Naive B cell (primary cell): ENCODE measurements at places on chromosomes 1 and 21. TPM values are rescaled to one million over a fixed set of nuclear protein-coding genes. Genes with fewer than 3 reads are reported as not detected.

DNA sequence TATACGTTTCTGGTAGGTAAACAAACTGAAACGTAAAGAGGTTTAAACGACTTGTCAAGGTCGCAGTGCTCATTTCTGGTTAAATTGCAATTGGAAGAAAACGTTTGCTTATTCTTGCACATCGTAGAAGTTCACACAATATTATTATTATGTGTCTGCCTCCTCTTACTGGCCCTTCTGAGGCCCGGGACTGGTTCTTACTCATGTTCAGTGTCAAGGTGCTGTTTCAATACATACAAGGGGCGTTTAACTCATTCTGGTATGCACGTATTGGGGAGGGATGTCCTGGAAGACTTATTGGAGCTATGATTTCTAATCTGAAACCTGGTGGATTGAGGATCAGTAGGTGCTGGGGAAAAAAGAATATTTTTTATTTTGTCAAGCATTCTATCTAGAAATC is 932 bp downstream of the RPF1 start:
- H3K36me3 ChIP-seq: peaks cover 25% of the 10 kb centered on the region

Gene FAM110D
- polyA plus RNA-seq: not detected

Gene RGS16
- 8.9 TPM for polyA plus RNA-seq

- H3K4me1 ChIP-seq: no peaks in the 10 kb centered on the region
- no peaks in the 10 kb centered on the region for H3K36me3 ChIP-seq
- DNase-seq: no peak
- H3K27ac ChIP-seq: no peak overlapping the region
- H3K27me3 ChIP-seq: peaks cover 7% of the 10 kb centered on the region
These were observed 132.4 kb upstream of the KLHDC7A start for GRCh38 chr1:18348354-18348753.

GRCh38 chr1:22711591-22712501 is 1.2 kb downstream of the EPHB2 start:
- no peaks in the 10 kb centered on the region for H3K36me3 ChIP-seq
- H3K4me3 ChIP-seq: peak overlapping the region; percentile 42
- no peak for DNase-seq
- no peaks in the 10 kb centered on the region for H3K4me1 ChIP-seq

DNA sequence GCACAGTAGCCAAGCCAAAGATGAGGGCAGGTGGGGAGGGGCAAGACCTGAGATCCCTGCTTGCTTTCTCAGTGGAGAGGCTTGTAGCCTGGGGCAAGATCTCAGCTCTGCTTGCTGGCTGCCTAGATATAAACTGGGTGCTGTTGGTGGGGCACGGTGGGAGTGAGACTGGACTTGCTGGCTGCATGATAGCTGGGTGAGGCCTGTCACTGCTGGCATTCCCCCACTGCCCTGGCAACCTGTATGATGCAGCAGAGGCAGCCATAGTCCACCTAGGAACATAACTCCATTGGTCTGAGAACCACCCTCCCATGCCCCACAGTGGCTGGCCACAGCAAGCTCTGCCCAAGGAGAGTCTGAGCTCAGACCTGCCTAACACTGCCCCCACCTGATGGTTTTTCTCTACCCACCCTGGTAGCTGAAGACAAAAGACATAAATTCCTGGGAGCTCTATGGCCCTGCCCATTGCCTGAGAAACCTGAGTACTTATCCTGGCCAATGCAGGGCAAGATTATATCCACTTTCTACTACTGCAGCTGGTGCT is 261.9 kb upstream of the DEPDC1 start:
- H3K36me3 ChIP-seq: no peaks in the 10 kb centered on the region
- DNase-seq: no peak
- no peak overlapping the region for H3K4me3 ChIP-seq

DNA sequence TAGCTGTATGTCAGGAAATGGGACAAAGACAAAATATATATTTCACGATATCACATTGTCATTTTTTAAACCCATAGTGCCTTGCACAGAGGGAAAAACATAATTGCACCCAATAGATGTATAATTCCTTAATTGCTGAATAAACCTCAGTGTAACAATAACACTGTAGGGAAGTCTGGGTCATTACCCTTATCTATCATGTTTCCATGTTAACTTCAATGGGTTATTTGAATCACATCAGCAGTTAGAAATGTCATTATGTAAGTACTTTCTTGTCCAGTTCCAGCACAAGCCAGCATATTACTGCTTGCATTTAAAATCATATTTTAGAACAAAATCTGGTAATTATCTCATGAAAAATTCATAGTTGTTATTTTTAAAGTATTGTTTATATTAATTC is 222.7 kb downstream of the HMCN1 start:
- no peaks in the 10 kb centered on the region for H3K4me1 ChIP-seq
- no peak overlapping the region for H3K4me3 ChIP-seq
- DNase-seq: no peak
- H3K36me3 ChIP-seq: no peaks in the 10 kb centered on the region
- H3K27ac ChIP-seq: no peak overlapping the region

Gene LDLRAP1
- polyA plus RNA-seq: 20.0 TPM

Gene CITED4
- 2.2 TPM for polyA plus RNA-seq

DNA sequence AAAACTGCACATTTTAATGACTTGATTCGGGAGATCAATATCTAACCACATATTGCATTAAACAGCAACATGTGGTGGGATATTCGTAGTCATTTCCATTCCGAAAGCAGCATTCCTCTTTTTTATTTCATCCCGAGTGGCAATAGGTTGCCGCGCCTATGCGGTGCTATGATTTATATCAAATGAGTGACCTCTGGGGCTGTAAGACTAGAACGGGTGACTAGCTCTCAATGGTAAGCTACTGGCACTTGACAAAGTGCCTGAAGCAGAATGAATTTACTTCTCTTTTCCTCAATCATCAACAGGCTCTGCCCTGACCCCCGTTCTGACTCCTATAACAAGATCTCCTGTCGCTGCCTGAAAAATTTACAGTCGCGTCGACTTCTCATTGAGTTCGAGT is 162.3 kb downstream of the ZNF281 start:
- no peak for DNase-seq
- peaks cover 4% of the 10 kb centered on the region for H3K4me1 ChIP-seq
- H3K4me3 ChIP-seq: no peak overlapping the region
- H3K27me3 ChIP-seq: peaks cover 22% of the 10 kb centered on the region

DNA sequence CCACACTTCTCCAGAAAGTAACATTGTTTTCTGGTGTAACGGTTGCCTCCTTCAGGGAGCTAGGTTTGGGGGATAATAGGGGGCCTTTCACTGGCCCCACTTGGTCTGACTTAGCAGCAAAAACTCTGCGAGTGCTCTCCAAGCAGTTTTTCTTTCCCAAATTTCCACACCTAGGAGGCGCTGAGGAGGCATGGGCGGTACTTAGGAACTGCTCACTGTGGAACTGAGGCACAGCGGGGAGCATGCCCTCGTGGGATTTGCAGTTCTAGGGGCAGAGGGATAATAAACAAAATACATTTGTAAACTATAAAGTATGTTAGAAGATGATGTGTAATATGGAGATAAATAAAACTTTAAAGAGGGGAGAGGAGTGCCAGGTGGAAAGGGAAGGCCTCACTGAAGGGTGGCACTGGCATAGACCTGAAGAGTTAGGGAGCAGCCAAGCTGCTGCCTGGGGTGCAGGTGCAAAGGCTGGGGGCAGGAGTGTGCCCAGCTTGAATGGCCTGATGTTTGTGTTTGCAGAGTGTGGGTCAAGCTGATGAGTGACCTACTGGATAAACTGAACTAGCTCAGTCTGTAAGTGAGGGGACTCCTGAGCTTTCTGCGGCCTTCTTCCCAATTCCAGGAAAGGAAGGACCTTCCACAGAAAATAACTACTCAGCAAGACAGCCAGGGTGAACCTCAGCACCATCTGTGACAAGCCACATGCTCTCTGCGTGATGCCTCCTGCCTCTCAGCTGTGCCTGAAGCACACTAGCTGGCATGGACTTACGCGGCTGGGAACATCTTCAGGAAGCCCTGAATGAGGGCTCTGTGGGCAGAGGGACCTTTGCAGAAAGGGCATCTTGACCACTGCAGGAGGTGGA is 1.9 kb downstream of the EPHX1 start:
- H3K27me3 ChIP-seq: peaks cover 8% of the 10 kb centered on the region
- H3K4me3 ChIP-seq: peak overlapping the region; percentile 83
- H3K36me3 ChIP-seq: no peaks in the 10 kb centered on the region
- H3K27ac ChIP-seq: no peak overlapping the region

Gene SLAMF8
- not detected for polyA plus RNA-seq

DNA sequence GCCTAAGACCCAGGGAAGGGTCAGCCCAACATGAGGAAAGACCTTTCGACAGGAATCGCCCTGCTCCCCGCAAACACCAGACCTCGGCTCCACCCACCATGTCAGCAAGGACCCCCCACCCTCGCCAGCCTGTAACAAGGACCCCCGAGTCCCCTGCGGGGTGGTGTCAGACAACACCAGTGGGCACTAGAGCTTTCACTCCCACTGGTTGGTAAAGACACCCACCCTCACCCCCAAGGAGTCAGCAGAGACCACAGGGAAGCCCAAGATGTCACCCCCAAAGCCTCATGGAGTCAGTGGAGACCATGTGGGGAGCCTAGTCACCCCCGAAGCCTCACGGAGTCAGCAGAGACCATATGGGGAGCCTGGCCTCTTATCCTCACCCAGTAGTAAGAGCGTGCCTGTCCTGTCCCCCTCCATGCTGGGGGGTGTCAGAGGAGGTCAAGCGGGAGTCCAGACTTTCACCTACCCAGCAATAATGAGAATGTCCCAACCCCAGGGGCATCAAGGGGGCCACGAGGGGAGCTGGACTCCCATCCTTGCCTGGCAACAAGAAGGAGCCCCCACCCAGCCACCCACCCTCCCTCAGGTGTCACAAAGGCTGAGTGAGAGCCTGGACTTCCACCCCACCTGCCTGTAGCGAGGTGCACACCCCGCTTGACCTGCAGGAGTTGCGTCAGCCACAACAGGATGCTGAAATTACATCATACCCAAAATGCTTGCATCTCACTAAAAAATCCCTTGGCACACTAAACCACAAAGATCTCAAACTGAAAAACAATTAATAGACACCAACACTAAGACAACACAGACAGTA is 24.8 kb downstream of the SLC19A1 start:
- no peak overlapping the region for H3K27ac ChIP-seq
- H3K36me3 ChIP-seq: peaks cover 44% of the 10 kb centered on the region
- H3K27me3 ChIP-seq: no peaks in the 10 kb centered on the region
- no peak for DNase-seq
- H3K4me1 ChIP-seq: no peaks in the 10 kb centered on the region

DNA sequence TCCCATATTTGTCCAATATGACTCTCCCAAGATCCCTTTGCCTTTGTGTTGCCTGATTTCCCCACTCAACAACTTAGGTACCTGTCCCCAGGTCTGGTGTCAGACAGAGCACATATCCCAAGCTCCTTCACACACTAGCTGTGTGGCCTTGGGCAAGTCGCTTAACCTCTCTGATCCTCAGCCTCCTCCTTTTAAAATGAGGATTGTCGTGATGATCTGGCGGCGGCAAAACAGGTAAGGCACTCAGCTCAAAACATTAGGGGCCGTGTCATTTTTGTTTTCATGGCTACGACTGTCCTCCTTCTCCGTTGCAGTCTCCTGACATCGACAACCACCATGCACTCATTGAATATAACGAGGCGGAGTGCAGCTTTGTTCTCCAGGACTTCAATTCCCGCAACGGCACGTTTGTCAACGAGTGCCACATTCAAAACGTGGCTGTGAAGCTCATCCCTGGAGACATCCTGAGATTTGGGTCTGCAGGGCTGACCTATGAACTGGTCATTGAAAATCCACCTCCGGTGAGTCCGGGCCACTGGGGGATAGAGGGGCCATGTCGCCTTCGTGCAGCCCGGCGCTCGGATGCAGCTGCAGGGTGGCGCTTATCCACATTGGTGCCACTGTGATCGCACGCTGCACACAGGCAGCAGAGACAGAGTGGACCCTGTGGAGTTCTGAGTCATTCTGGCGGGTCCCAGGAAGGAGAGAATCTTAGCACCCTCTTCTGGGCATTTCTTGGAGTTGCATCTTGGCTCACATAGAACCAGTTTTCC is 25.2 kb downstream of the FHAD1 start:
- H3K36me3 ChIP-seq: peaks cover 8% of the 10 kb centered on the region
- H3K27me3 ChIP-seq: peaks cover 6% of the 10 kb centered on the region
- no peak overlapping the region for H3K27ac ChIP-seq
- no peaks in the 10 kb centered on the region for H3K4me1 ChIP-seq

DNA sequence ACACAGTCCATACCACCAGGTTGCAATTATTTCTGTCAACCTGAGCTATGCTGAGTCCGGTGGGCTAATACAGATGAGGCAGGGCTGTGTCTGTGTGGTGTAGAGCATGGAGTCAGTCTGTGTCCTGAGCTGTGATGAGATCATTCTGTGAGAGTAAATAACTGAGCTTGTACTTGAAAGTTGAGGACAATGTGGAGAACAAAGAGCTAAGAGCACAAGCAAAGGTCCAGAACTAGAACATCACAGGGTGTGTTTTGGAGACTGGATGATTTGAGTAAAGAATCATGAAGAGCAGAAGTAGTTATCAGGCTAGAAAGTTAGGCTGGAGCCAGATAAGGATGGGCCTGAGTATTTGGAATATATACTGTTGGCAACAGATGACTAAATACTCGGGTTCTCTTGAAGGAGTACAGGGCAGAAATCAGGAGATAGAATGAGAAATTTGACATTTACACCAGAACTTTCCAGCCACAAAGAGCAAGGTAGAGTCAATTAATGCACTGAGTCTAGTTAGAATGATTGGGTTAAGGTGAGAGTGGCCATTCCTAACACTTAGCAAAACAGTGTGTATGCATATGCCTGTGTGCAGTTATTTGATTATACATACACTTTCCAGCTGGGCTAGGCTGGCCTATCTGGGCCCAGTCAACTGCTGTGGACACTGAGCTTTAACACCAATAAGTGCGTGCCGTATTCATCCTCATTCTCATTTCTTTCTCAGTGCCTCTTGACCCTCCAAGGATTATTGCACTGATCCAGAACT is 48.8 kb downstream of the LEPR start:
- H3K4me1 ChIP-seq: no peaks in the 10 kb centered on the region
- H3K4me3 ChIP-seq: no peak overlapping the region
- H3K36me3 ChIP-seq: peaks cover 8% of the 10 kb centered on the region

Gene YY1AP1
- polyA plus RNA-seq: 30.6 TPM

- no peak overlapping the region for H3K27ac ChIP-seq
- H3K4me3 ChIP-seq: no peak overlapping the region
- peaks cover 31% of the 10 kb centered on the region for H3K27me3 ChIP-seq
These were observed 18.0 kb upstream of the OLIG1 start for GRCh38 chr21:33051925-33052324.

DNA sequence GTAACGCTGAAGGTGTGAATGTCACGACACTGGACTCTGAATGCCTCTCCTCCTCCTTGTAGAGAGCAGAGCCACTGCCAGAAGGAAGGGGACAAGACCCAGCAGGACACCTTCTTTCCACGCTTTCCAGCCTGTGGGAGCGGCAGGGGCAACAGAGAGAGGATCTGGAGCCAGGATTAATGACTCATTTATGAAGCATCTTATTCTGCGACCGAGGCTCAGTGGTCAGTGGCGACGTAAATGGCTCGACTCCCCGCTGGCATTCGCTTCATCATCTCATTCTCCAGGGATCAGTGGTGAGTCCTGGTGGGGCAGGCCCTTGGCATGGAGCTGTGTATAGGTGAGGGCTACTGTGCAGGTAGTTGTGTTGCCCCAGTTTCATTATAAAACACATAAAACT is 4.6 kb downstream of the SLC37A1 start:
- DNase-seq: no peak
- H3K36me3 ChIP-seq: peaks cover 34% of the 10 kb centered on the region
- H3K27me3 ChIP-seq: no peaks in the 10 kb centered on the region

- peaks cover 4% of the 10 kb centered on the region for H3K27me3 ChIP-seq
- no peaks in the 10 kb centered on the region for H3K36me3 ChIP-seq
- DNase-seq: no peak
- no peaks in the 10 kb centered on the region for H3K4me1 ChIP-seq
- no peak overlapping the region for H3K4me3 ChIP-seq
These were observed 727.8 kb upstream of the ADAMTS5 start for GRCh38 chr21:27694667-27695066.
